ENCODE measurements at places on chromosomes 3 and 15. TPM values are rescaled to one million over a fixed set of nuclear protein-coding genes. Genes with fewer than 3 reads are reported as not detected.

- no peak for DNase-seq
These were observed 38.2 kb downstream of the CDIN1 start for GRCh38 chr15:36617529-36618196.

DNA sequence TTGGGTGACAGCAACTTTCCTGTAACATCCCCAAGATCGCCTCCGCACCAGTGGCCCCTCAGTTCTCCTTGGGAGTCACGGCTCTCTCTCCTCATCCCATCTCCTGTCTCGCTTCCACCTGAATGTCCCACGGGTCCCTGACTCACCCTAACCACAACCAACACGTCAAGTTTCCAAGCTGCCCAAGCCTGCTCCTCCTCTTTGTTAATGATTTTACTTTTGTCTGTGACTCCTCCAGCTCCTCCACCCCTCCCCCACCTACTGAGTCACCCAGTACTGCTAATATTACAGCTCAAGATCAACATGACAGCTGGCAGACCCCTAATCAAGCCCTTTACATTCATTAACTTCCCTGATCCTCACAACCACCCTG, 39.3 kb downstream of the BDH1 start:
- DNase-seq: no peak

- peak; percentile 69 for DNase-seq
These were observed 27.0 kb downstream of the HMCES start for GRCh38 chr3:129305592-129306091.

The RPN1 gene
- 187 TPM for polyA plus RNA-seq

GRCh38 chr3:195550723-195551122, 7.6 kb upstream of the PPP1R2 start:
- no peak for DNase-seq

DNA sequence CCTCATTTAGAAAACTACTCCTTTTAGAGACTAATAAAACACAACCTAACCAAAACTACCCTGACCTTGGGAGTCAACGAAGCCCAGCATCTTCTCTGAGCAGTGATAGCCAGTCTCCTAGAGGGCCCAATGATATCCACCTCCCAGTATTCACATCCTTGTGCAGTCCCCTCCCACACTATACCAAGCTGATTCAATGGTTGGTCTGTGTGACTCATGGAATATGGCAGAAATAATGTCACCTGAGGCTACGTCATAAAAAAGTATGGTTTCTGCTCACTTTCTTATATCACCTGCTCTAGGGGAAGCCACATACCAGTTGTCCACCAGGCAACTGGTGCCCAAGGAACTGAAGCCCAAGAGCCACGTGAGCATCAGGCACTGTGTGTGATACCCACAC, 21.4 kb upstream of the USF3 start:
- DNase-seq: no peak

- DNase-seq: no peak
These were observed 72.8 kb downstream of the KCNH8 start for GRCh38 chr3:19221081-19221480.

The COL6A5 gene
- 0.13 TPM for polyA plus RNA-seq

- no peak for DNase-seq
These were observed 113.7 kb upstream of the RBMS3 start for GRCh38 chr3:29167180-29167579.
